Astrocyte of the hippocampus (primary cell): ENCODE measurements at places on chromosomes 16 and 17.

DNA sequence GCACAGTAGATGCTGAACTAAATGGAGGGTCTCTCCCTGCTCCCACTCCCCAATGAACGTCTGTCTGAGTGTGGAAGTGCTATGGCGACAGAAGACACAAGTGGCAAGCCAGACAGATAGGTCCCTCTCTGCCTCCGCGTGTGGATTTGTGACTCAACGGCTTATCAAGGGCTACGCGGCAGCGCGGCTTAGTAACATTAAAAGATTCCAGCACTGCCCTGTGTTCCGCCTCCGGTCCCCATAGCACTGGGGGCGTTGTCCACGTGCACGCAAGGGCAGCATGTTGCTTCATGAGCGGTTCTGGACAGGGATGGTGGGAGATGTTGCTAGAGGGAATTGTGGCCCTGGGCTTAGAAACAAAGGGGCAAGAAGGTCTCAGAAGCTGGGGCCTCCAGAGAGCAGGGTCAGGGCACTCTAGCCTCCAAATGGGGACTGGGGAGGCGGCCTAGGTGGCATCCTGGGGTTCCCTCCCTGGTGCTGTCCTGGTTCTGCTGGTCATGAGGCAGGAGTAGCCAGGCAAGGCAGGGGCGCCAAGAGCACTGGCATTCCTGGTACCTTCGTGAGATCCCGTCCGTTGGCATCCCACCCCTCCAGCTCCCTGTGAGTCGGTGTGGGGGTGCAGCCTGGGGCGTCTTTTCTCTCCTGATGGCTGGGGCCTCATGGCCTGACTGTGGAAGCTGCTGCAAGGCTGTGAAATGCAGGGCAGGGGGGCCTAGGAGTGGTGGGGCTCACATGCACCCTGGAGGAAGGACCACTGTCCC is 9.1 kb downstream of the CRHR1 start:
- no peak for DNase-seq

DNA sequence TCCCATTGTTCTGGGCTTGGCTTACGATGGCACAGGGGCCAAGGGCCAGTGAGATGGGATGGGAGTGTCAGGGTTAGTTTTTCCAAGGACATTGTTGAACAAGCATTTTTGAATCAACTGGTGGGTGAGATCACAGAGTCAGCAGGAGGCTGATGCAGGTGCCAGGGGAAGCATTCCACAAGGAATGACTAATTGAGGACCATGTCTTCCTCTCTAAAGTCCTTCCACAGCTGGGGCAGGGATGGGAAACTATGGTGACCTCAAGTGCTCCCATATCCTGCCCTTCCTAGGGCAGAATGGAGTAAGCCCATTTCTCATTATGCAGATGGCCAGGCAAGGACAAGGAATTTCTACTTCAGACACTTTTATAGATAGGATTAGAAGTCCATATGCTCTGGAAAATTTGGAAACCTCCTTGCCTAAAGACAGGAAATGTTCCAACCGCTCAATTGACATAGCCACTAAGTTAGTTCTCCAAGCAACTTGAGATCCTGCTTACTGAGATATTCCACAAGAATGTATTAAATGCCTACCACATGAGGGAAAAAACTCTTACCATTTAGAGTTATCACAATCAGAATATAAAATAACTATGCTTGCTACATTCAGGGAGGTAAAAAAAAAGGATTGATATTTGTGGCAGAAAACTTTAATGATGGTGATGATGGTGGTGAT is 21.2 kb upstream of the ENGASE start:
- peak; percentile 27 for DNase-seq

DNA sequence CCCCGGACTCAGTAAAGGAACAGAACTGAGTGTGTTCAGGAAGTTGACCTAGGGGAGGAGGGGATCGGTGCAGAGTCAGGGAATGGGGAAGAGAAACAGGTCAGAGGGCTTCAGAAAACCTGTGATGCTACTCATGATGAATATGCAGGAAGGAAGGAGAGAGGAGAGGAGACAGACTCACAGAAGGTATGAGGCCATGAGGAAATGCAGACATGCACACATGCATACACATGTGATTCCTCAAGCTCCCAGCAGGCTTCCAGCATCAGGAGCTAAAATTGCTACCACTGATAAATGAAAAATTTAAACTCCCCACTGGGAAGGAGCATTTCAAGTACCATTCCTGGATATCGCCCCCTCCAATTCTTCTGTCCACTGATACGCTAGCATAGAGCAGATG is 262.6 kb downstream of the SLC39A11 start:
- DNase-seq, result no peak

DNA sequence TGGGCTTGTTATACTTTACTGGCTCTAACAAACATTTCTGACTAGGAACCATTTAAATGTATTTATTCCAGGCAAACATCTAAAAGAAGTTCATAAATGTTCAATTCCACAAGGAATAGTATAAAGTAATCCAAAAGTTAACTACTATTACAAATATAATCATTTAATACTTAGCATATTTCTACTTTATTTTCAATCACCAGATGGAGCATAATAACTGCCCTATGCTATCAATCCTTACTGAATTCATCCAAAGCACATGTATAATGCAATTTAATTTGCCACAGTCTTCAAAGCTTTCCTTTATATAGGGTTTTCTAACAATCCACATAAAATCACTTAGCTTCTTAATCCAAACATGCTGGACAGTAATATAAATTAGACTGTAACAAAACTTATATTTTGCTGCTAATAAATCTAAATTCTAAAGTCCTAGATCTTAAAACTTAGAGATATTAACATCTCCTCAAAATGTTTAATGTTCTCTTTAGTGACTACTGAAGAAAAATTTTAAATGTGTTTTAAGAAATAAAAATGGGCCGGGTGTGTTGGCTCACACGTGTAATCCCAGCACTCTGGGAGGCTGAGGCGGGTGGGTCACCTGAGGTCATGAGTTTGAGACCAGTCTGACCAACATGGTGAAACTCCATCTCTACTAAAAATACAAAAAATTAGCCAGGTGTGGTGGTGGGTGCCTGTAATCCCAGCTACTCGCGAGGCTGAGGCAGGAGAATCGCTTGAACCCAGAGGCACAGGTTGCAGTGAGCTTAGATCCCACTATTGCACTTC is 5.9 kb downstream of the MEIOB start:
- DNase-seq, result no peak

DNA sequence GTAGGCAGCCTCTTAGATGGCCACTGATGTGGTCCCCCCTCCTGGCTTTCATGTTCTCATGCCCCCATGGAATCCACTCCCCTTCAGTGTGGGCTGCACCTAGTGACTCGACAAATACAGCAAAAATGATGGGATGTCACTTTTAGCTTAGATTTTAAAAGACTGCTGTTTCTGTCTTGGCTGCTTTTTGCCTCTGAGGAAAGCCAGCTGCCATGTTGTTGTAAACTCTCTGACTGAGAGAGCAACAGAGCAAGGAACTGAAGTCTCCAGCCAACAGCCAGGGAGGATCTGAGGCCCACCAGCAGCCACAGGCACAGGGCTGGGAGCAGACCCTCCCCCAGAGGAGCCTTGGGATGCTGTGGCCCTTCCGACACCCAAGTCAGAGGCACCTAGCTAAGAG is 60.6 kb upstream of the MARCHF10 start:
- no peak for DNase-seq

DNA sequence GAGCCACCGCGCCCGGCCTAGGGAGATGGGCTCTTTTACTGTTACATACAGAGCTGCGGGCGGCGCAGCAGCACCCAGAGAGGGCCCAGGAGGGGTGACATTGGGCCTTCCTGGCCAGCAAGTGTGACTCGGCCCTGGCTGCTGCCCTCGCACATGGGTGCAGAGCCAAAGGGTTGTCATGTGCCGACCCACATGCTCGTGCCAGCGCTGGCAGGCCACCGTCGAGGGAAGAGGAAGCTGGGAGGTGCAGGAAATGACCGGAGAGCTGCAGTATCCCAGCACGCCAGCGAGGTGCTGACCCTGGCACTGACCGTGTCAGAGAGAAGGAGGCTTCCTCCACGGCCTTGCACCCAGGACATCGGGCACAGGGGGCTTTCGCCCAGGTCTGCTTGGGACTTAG is 8.0 kb downstream of the ENDOV start:
- no peak for DNase-seq

DNA sequence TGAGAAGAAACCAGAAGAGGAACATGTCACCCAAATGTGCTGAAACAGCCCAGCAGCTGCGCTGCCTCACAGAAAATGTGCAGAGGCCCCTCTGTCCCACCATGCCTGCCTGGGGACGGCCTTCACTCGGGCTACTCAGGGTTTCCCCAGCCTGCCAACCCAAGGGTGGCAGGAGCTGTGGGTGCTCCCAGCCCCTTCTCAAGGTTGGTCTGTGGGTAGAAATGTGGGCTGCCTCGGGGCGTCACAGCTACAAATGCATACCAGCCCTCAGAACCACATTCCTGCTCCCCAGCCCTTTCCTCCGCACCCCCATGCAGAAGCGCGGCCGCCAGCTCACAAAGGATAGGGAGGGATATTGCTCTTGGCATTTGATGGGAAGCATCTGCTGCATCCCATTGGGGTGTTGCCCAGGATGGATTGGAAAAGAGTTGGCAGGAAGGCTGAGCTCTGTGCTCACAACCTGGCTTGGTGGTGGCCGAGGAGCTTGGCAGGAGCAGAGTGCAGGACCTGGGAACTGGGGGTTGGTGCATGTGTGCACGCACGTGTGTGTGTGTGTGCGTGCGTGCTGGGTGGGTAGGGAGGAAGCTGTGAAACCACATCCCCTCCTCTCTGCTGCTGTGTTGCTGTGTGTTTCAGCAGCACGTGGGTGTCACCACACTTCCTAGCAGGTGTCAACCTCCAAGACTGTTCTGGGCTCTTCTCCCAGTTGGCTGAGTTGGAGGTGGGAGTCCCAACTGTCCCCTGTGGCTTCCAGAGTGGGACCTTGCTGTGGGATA is 304.4 kb downstream of the SEC14L1 start:
- DNase-seq, result no peak

DNA sequence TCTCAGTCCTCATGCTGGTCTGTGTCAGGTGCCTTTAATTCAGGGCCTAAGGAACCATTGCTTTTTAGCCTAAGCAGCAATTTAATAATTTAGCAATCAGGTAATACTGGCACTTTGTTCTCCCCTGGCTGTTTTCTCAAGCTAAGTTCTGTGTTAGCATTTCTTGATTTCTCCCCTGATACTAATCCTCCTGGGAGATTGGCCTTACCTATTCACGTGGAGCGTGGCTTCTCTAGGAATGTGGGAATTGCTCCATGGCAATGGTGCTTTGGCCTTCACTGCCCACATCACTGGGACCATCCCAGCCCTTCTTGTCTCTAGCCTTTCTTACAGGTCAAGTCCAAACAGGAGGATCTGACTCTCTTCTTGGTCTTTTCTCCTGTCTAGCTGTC is 55.7 kb downstream of the ZNRF1 start:
- no peak for DNase-seq

DNA sequence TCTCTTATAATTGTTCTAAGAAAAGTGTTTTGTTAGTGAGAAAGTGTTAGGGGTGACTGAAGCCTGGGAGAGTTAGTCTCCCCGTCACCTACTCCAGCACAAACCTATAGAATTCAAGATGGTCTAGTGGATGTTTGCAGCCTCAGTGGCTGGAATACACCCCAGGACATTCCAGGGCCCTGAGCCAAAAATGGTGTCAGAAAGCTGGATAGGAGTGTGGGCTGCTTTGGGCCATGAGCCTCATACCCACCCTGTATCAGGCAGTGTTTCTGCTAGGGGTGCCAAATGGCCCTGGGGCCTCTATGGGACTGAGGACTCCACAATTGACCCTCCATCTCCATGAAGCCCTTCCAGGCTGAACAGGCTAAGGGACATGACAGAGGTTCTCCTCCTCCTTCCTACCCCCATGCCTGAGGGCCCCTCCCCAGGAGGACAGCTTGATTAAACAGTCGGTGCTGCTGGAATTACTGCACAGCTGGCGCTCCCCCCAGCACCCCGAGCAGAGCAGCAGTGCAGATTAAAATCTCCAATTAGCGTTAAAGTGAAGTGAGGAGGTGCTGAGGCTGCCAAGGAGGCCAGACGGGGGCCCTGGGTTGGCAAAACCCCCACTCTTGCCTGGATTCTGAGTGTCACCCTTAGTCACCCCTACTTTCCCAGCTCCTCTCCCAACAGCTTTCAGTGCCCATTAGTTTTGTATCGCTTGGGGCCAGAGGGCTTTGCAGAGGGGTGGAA is 59.1 kb downstream of the NEUROD2 start:
- peak; percentile 84 for DNase-seq

DNA sequence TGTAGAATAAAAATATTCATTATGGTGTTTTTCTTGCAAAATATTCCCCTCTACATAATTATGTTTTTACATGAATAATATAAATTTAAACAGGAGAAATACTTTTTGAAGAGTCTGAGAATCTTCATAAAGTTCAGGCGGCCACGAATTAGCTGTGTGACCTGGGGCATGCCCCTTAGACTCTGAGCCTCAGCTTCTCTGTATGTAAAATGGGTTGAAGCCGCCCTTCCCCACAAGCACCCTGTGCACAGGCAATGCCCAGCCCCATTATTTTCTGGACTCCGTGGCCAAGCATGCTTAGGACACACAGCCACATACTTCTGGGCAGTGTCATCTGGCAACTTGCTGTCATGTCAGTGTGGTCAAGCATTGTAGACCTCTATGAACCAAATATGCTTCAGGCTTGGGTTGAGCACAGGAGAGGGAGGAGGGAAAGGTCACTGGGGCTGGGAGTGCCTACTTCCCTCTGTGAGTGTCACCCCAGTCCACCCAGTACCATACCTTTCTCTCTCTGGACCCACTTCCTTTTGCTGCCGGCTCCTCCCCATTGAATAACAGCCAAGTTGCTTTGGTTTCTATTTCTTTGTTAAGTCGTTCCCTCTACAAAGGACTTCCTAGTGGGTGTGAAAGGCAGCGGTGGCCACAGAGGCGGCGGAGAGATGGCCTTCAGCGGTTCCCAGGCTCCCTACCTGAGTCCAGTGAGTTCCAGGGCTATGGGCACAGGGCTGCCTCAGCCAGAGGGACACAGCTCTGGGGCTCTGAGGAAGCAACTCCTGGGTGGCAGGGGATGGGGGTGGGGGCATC is at the start of gene LGALS9:
Gene LGALS9, plus strand, starts transcription at position 582 of the 804 bp plus-strand sequence. Its CDS starts 78 bp downstream, at position 660.
- DNase-seq, result peak; percentile 55

DNA sequence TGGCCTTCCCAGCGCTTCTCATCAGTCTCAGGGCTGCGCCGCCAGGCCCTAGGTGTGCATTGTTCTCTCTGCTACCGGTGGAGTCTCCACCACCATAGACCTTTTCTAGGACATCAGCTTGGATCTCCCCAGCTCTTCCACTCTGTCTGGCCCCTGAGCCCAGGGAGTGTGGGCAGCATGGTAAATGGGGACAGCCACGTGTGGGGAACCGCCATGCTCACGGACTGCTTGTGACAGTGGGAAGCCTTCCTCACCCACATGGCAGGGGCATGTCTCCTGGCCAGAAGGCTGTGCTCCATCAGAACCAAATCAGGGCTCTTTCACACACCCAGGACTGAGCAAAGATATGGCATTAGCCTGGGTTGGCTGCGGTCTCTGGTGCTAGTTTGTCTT is 51.3 kb downstream of the TNFRSF13B start:
- DNase-seq, result no peak
